ENCODE measurements at places on chromosomes 4 and X. TPM values are rescaled to one million over a fixed set of nuclear protein-coding genes. Genes with fewer than 3 reads are reported as not detected.

The ZCCHC12 gene
- total RNA-seq, result not detected

The UGT2A3 gene
- 0.26 TPM for total RNA-seq

The MBTPS2 gene
- total RNA-seq, result 14.8 TPM

The PSAPL1 gene
- not detected for total RNA-seq

The HSPA4L gene
- total RNA-seq, result 3.2 TPM

The HTT-AS gene
- total RNA-seq, result not detected

The STATH gene
- not detected for total RNA-seq

The APLN gene
- 5.6 TPM for total RNA-seq

The XAGE2 gene
- total RNA-seq, result not detected

The TNIP3 gene
- 0.16 TPM for total RNA-seq

The ENPEP gene
- total RNA-seq, result 13.9 TPM

The POU3F4 gene
- not detected for total RNA-seq

The CLGN gene
- not detected for total RNA-seq

The FAT1 gene
- 50.3 TPM for total RNA-seq

The DRP2 gene
- 0.22 TPM for total RNA-seq

The SAGE1 gene
- not detected for total RNA-seq

The SLC10A7 gene
- total RNA-seq, result 12.0 TPM

The PF4V1 gene
- total RNA-seq, result not detected

The ZFP92 gene
- total RNA-seq, result 5.4 TPM

The PASD1 gene
- not detected for total RNA-seq

The EVC gene
- total RNA-seq, result 16.6 TPM

The RASSF6 gene
- total RNA-seq, result not detected

The CT45A1 gene
- total RNA-seq, result not detected

The ARHGEF6 gene
- 84.1 TPM for total RNA-seq

The NUP62CL gene
- total RNA-seq, result not detected

The GPR82 gene
- 0.42 TPM for total RNA-seq

The DAPP1 gene
- 4.9 TPM for total RNA-seq

The HS6ST2 gene
- total RNA-seq, result 0.19 TPM

The RHOXF1 gene
- total RNA-seq, result 1.2 TPM

The GC gene
- total RNA-seq, result not detected

The PRKX gene
- 23.1 TPM for total RNA-seq

The ARX gene
- total RNA-seq, result not detected

The P2RY8 gene
- total RNA-seq, result 2.5 TPM

The SCRG1 gene
- 1.1 TPM for total RNA-seq

The TAF7L gene
- 0.26 TPM for total RNA-seq
